NCI-H526 (cell line): ENCODE measurements at places on chromosomes 11 and 22.

DNA sequence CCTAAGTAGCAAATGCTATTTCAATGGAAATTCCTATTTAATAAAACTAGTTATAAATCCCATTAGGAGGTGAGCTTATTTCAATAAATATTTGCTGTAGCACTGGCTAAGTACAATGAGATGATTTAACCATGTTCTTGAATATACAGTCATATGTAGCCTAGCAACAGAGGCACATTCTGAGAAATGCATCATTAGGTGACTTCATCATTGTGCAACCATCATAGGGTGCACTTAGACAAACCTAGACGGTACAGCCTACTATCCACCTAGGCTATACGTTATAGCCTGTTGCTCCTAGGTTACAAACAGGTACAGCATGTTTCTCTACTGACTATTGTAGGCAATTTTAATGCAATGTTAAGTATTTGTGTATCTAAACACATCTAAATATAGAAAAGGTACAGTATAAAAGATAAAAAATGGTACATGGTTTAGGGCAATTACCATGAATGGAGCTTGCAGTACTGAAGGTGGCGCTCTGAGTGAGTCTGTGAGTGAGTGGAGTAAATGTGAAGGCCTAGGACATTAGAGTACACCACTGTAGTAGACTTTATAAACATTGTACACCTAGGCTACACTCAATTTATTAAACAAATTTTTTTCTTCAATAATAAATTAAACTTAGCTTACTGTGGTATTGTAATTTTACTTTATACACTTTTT is 350.1 kb downstream of the CASP12 start:
- DNase-seq: no peak

DNA sequence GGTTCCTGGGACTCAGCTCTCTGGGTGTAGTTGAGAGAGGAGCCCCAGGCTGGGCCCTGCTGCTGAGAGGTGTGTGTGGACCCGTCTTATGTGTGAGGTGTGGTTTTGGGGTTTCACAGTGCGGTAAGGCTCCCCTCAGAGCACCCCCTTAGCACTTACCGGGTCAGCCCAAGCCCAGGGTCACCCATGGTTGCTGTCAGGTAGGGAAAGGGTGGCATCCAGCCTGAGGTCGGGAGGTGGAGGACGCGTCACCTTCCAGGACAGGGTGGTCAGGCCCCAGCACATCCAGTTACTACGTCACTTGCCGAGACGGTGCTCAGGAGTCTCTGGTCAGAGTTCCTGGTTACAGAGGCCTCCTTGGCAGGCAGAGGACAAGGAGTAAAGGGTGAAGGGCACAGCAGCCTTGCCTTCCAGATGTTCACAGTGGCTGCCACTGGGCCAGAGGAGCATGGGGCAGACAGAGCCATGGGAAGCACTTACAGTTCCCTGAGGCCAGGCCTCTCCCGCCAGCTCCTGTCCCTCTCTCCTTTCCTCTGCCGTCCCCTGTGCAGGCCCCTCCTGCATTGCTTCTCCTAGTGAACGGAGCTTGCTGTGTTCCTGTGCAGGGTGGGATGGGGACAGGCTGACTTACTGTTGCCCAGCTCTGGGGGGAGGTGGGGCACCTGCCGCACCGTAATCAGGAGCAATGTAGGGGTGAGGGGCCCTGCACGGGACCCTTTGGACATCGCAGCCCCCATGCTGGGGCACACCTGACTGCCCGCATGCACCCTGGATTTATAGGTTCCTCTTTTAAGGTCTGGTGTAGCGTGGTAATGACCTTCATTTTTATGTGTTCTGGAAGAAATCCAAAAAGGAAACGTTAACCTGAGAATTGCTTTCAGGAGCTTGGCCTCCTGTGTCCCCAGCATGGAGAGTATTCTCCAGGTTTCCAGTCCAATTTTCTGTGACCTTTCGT is 285.9 kb downstream of the TBC1D22A start:
- no peak for DNase-seq

GRCh38 chr11:102883141-102883540 is 8.4 kb upstream of the MMP12 start:
- DNase-seq: no peak

- no peak for DNase-seq
These were observed 13.9 kb downstream of the PGR start for GRCh38 chr11:101115671-101116160.

- no peak for DNase-seq
These were observed 5.9 kb downstream of the TAB1 start for GRCh38 chr22:39405346-39406085.

DNA sequence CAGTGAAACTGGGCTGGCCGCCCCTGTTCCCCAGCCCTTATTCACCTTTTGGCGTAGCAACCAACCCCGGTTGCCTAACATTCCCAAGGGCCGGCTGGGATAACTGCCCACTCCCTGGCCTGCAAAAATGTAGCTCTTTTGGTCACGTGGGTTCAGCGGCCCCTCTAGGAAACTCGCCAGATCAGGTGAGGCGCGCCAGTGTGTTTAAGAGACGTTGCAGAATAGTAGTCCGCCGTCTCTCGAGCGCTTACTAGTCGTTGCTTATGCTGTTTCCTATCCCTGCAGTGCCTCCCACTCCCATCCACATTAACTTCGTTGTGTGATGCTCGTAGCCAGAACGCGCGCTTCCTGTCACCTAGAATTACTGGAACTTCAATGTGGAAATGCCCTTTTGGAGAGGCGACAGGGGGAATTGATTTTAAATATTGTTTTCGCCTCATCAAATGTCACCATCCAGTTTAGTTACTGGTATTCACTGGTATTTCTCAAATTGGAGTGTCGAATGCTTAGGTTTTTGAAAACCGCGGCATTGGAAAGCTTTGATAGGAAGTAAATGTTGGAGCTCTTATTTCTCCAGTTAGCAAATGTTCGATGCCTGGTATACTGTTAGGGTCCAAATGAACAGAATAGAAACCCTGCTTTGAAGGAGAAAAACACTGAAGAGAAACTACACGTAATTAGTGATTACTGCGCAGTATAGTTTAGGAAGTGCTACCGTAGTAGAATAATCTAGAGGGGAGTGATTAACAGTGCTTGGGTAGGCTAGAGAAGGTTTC is 823 bp downstream of the CEP57 start:
- DNase-seq: peak; percentile 90

DNA sequence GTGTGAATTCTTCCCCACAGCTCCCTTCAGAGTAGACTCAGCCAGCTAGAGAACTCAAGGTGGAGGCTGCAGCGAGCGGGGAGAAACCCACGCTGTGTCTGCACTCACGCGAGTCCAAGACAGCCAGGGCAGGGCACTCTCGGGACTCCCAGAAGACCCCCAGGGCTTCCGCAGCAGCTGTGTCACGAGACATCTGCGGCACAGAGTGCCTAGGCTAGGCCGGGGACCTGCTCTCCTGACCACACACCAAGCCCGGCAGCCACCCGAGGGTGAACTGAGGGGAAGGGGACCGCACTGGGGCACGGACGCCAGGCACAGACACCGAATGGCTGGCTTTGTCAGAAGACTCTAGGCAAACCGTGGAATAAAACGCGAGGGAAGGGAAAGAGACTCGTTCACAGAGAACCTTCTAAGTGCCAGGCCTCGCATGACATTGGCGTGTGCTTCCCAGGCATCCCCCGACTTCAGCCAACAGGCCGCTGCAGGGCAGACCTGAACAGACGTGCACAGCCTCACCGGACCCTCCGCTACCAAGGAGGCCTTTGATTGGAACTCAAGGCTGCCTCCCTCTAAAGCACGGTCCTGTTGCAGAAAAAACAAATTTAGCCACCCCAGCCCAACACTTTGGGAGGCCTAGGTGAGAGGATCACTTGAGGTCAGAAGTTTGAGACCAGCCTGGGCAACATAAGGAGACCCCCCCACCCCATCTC is 18.2 kb upstream of the MOB2 start:
- DNase-seq: no peak

GRCh38 chr11:15926071-15926470 is 430.3 kb downstream of the SOX6 start:
- no peak for DNase-seq

- DNase-seq: peak; percentile 30
These were observed 21.8 kb upstream of the ABCC8 start for GRCh38 chr11:17498475-17498874.

DNA sequence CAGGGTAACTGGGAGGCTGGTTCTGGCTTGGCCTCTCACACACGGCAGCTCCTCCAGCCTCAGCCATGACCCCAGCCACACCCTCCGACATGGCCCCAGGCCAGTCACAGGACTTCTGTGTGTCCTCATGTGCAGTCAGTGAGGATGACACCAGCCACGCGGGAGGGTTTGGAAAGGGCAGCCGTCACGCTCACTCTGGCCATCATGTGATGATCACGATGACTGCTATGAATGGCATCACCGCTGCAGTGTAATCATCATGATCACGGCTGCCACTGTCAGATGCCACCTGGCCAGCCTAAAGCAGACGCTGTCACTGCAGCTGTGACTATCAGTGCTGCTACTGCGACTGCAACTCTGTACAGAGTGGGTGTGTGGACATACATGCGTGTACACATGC is 640.9 kb downstream of the BRD1 start:
- DNase-seq: no peak

DNA sequence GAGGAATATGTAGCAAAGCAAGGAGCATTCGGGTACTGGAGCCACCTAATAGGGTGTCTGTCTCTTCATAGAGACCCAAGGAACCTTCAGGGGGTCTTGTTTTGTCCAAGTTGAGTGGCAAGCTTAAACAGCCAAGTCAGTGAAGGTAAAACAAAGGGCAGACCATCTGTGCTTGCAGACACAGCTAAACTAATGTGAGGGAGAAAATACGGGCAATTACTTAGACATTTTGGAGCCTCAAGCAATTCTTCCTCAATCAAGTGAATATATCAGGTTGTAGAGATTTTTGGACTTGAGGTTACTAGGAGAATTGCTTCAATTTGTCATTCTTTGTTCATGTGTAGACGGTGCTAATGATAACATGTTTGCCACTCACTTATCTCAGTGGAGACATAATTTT is 148.2 kb upstream of the ARHGAP20 start:
- DNase-seq: no peak

DNA sequence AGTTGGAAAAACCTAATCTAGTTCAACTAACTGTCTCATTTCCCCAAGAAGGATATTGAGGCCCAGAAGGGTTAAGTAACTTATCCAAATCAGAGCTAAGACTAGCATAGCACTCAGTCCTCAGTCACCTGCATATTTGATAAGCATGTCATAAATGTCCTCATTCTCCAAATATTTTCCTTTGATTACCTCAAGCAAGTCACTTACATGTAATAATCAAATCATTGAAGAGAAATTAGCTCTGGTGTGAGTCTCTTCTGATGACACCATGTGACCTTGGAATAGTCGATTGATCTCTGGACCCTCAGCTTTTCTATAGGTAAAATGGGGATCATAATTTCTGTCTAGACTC is 48.8 kb upstream of the PICALM start:
- DNase-seq: no peak

DNA sequence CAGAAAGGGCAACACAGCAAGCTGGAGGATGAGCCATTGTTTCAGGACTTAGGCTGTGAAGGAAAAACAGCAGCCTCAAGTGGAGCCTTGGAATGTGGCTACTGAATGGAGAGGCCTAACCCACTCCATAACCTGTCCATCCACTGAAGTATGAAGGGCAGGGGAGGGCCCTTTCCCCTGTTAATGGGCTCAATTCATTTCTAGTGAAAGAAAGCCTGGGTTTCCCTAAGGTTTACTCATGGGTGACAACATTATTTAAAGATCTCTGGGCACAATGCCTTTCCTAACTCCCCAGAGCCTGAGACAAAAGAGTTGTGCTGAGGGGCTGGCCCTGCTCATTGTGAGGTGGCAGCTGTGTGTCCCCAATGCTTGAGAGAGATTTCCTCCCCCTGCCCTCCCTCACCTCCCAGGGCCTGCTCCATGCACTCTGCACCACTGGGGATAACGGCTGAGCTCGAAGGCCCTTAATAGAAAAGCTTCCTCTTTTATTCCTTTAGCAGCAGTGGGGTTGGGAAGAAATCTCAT is 83.8 kb downstream of the ME3 start:
- no peak for DNase-seq

- no peak for DNase-seq
These were observed 773.2 kb downstream of the DLG2 start for GRCh38 chr11:84853841-84854497.

- DNase-seq: no peak
These were observed at the start of gene OR8D4 for GRCh38 chr11:123901867-123902266. OR8D4 (plus strand) TSS chr11:123902167; CDS start chr11:123906432, 4,265 bp downstream.

DNA sequence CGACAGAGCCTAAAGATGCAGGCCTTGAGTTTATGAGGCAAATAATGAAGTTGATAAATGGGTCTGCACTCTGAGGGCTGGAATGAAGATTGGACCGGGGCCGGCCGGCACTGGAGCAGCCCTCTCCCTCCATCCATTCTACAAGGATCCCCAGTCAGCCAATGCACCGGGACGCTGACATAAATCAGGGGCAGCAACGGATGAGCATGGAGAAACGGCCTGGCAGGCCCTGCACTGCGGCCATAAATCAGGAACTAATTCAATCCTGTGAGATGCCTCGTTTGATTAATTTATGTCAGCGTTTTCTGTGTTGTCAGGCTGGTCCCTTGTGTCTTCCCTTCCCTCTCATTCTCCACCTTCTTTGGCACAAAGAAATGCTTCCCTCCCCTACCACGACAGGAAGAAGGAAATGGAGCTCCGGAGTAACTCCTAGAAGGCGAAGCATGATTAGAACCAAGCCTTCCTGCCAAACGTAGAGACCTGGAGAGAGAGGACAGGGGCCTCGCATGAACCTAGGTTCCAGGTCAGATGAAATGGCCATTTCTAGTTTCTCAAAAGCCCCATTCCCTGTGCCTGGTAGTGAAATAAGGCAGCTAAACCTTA is 358.4 kb downstream of the OPCML start:
- no peak for DNase-seq

DNA sequence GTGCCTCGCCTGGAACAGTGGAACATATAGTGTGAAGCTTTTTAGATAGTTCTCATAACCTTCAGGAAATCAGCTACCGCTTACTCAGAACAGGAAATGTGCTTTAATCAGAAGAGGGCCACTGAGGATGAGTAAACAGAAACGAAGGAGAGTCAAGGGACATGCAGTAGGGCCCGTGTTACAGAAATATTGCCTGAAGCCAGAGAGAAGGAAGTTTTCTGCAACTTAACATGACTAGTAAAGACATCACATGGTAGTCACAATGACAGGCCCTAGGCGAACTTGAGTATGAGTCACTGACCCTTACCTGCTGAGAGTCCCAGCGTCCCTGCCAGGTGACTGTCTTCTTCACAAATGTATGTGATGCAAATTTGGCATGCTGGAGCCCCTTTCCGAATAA is 39.4 kb downstream of the CARD18 start:
- DNase-seq: no peak
